HFFc6 (cell line): ENCODE measurements at places on chromosomes 3 and 15. TPM values are rescaled to one million over a fixed set of nuclear protein-coding genes. Genes with fewer than 3 reads are reported as not detected.

DNA sequence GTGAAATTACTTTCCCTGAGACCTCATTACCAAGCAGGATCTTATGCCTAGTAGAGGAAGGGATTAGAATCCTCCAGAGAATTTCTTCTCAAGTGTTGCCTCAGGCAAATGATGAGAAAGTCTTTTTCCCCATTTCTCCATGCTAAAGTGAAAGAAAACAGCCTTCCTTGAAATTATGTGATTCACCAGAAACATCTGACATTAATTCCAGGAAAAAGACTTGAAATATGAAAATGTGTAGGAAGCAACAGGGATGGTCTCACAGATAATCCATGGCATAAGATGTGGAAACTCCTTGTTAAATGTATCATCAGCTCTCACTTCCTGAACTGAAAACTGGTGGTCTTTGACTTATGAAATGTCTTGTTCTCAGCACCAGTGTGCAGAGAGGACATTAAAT is 17.9 kb upstream of the ABI3BP start:
- peak; percentile 52 for DNase-seq
- peaks cover 35% of the 10 kb centered on the region for H3K36me3 ChIP-seq
- peaks cover 34% of the 10 kb centered on the region for H3K4me1 ChIP-seq
- peak overlapping the region; percentile 57; the same call in 1 of the 2 replicates for H3K4me3 ChIP-seq
- no peaks in the 10 kb centered on the region; the same call in 1 of the 2 replicates for H3K27me3 ChIP-seq
- H3K27ac ChIP-seq = peak overlapping the region; percentile 86

DNA sequence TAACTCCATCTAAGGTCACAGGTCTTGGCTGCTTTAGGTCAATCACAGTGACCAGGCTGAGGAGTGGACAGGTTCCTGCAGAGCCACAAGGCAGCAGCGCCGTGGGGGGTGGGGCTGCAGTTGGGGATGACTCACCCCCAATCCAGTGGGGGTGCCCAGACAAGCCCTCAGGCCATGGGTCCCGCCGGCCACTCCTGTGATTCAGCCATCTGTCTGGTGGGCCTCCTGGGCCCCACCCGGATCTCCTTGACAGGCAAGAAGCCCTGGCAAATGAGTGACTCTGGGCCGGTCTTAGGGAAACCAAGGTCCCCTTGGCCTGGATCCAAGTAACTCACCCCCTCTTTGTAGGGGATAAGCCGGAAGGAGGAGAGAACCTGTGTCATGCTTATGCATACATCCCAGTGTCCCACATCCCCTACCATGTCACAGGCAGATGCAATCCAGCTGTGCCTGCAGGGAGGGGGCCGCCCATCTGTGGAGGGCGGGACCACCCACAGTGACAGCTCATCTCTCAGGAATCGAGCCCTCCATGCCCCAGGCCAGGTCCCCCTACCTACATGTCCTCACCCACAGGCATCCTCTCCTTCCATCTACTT is 495 bp upstream of the COL7A1 start:
- peak overlapping the region; percentile 90 for H3K4me3 ChIP-seq
- H3K27me3 ChIP-seq = peaks cover 2% of the 10 kb centered on the region
- peaks cover 30% of the 10 kb centered on the region for H3K36me3 ChIP-seq

- DNase-seq = no peak
- no peaks in the 10 kb centered on the region for H3K4me1 ChIP-seq
- no peak overlapping the region for H3K4me3 ChIP-seq
Observed at GRCh38 chr3:102302020-102302419, 132.8 kb upstream of the ZPLD1 start.

GRCh38 chr3:113231827-113232253 is 20.5 kb downstream of the BOC start:
- peaks cover 54% of the 10 kb centered on the region for H3K4me1 ChIP-seq
- H3K27me3 ChIP-seq = no peaks in the 10 kb centered on the region; the same call in 1 of the 2 replicates
- DNase-seq = peak; percentile 84
- H3K4me3 ChIP-seq = peak overlapping the region; percentile 43
- peaks cover 5% of the 10 kb centered on the region for H3K36me3 ChIP-seq

DNA sequence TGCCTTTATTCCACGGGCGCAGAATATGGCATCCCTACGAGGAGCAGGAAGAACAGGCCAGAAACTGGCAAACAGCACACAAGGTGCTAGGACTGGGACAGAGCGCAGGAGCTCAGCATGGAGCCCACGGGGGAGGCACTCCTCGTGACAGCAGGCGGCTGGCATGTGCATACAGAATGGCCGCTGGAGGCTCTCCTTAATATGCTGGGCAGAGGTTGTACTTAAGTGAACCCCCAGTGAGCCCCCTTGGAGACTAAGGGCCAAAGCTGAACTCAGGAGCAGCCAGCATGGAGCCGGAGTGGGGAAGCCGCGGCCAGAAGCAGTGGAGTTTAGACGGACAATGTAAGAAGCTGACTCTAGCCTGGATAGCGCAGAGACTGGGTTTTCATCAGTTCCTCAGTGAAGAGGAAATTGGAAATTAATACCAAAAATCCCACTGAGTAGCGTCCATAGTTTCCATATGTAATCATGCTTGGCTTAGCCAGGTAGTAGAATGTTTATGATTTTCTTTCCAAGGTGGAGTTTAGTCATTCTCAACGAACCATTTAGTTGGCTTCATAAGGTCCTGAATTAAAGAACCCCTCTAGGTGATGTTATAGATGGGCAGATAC is 69.4 kb downstream of the EPHB3 start:
- no peak overlapping the region for H3K27ac ChIP-seq
- peaks cover 35% of the 10 kb centered on the region for H3K27me3 ChIP-seq
- no peaks in the 10 kb centered on the region for H3K36me3 ChIP-seq
- no peak for DNase-seq
- no peaks in the 10 kb centered on the region for H3K4me1 ChIP-seq
- no peak overlapping the region for H3K4me3 ChIP-seq

DNA sequence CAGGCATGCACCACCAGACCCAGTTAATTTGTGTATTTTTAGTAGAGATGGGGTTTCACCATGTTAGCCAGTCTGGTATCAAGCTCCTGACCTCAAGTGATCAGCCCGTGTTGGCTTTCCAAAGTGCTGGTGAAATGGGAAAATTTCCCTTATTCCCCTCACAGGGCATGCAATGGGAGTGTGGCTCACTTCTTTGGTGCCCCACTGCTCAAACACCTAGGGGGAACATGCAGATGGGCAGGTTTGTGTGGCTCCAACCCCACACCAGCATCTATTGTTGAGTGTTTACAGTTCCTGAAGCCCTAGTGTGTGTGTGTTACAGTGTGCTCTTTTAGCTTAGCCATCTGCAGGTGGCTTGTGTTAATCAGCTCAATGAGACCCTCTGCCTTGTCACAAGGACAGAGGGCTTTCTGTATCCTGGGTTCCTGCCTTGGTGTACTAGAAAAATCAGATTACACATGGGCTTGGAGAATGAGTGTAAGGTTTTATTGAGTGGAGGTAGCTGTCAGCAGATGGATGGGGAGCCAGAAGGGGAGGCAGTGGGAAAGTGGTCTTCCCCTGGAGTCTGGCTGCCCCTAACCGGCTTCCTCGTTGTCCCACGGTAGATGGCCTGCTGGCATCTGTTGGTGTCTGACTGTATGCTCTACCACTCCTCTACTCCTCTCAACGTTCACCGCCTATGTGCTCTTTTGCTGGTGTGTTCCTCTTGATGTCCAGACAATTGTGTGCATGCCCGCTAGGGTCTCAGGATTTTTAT is 248.1 kb upstream of the CBLB start:
- H3K4me3 ChIP-seq = no peak overlapping the region
- peaks cover 52% of the 10 kb centered on the region for H3K4me1 ChIP-seq
- H3K27ac ChIP-seq = no peak overlapping the region
- no peaks in the 10 kb centered on the region for H3K27me3 ChIP-seq
- no peaks in the 10 kb centered on the region; the same call in 1 of the 2 replicates for H3K36me3 ChIP-seq

GRCh38 chr3:187101184-187102072 is 37.9 kb downstream of the RPL39L start:
- H3K27ac ChIP-seq = peak overlapping the region; percentile 81
- H3K4me3 ChIP-seq = peak overlapping the region; percentile 88
- peak; percentile 54 for DNase-seq
- peaks cover 2% of the 10 kb centered on the region; the same call in 1 of the 2 replicates for H3K27me3 ChIP-seq
- H3K4me1 ChIP-seq = peaks cover 41% of the 10 kb centered on the region
- H3K36me3 ChIP-seq = no peaks in the 10 kb centered on the region; the same call in 1 of the 2 replicates

- no peaks in the 10 kb centered on the region for H3K4me1 ChIP-seq
- H3K27ac ChIP-seq = no peak overlapping the region
- H3K27me3 ChIP-seq = peaks cover 1% of the 10 kb centered on the region
- no peak overlapping the region for H3K4me3 ChIP-seq
- no peaks in the 10 kb centered on the region for H3K36me3 ChIP-seq
Observed at GRCh38 chr3:36615861-36616260, 148.5 kb downstream of the DCLK3 start.

GRCh38 chr3:169992781-169993180 is 26.2 kb downstream of the SEC62 start:
- H3K27ac ChIP-seq = no peak overlapping the region; the same call in 1 of the 2 replicates
- H3K36me3 ChIP-seq = peaks cover 32% of the 10 kb centered on the region
- DNase-seq = no peak
- no peak overlapping the region for H3K4me3 ChIP-seq
- peaks cover 14% of the 10 kb centered on the region for H3K4me1 ChIP-seq

DNA sequence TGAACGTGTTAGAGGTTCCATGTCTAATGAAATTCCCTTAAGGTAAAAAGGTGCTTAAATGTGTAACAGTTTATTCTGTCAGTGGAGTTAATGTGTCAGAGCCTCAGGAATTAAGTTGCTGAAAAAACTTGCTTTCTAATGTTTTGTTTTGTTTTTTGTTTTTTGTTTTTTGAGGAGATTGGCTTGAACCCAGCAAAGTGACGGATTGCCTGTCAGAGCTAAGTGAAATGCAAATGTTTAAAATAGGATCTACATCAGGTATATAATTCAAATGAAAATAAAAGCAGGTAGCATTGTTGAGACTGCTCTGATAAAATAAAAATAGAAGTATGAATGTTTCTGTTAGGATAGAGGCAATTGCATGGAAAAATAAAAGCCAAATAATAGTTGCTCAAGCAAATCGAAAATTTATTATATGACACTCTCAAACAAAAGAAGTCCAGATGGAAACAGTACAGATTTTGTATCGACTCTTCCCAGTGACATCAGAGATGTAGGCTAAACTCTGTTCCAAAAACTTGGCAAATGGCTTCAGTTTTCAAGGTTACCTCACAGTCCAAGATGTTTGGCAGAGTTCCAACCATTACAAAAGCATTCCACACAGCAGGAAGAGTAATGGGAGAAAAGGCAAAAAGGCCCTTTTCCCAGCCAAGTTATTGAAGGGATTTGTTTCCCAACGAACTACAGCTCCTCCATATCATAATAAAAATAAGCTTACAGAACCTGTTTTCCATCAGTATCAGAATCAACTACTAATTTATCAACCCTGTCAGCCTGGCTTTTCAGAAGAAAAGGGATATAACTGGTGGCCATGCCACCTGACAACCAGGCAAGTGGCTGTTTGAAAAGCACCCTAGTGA is 291.0 kb downstream of the TBL1XR1 start:
- no peak overlapping the region for H3K4me3 ChIP-seq
- no peak for DNase-seq
- H3K4me1 ChIP-seq = no peaks in the 10 kb centered on the region
- H3K27me3 ChIP-seq = peaks cover 4% of the 10 kb centered on the region
- no peaks in the 10 kb centered on the region for H3K36me3 ChIP-seq

DNA sequence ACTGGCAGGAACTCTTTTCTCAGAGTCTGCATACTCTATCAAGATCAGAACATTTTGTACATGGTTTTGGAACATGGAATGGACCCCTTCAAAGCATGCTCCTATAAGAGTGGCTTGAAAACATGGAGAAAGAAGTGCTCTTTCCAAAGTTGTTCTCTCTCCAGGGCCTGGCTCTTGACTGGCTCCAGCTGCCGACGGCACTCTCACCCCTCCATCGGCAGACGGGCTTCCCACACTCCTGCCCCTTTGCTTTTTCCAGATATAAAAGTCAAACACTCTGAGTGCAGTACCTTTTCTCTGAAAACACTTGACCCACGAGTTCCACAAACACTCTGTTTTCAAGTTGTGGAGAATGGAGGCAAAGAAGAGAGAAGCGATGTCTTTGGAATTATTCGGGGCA is 72.5 kb upstream of the ONECUT1 start:
- no peaks in the 10 kb centered on the region for H3K4me1 ChIP-seq
- no peak overlapping the region for H3K4me3 ChIP-seq
- H3K27me3 ChIP-seq = no peaks in the 10 kb centered on the region; the same call in 1 of the 2 replicates

The TRH gene
- total RNA-seq = not detected in 3 replicates

The IMPG2 gene
- 0.03 to 0.07 TPM (median 0.05 TPM) in 3 replicates for total RNA-seq

The FAM81A gene
- total RNA-seq = not detected in 3 replicates

The NUSAP1 gene
- 32.3 to 65.1 TPM (median 55.7 TPM) in 3 replicates for total RNA-seq
